Activated CD8-positive, alpha-beta memory T cell treated with anti-CD3 and anti-CD28 coated beads for 4 hours (primary cell): ENCODE measurements at places on chromosomes 11 and 22.

GRCh38 chr22:41565403-41566054, 4.7 kb downstream of the CSDC2 start:
- no peak for DNase-seq

DNA sequence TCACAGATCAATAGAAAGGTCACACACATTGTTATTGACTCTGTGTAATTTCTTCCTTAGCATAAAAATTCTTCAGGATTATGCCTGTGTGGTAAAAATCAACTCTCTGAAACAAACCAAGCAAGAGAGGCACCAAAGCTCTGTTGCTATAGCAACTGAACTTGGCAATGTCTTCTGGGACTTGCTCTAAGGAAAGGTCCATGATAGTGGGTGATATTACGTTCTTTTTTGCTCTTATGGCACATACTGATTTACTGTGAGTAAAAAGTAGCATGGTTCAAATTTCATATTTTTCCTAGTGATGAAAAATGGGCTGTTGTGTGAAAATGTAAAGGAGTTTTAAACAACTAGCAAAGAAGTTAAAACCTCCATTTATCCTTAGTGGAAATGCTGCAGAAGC, 66.4 kb downstream of the SVIP start:
- no peak for DNase-seq

GRCh38 chr22:47386812-47387510, 624.5 kb downstream of the TBC1D22A start:
- no peak for DNase-seq

GRCh38 chr11:81211050-81211449, 1522.6 kb downstream of the FAM181B start:
- DNase-seq = no peak

- DNase-seq = no peak
These were observed 61.3 kb upstream of the YPEL1 start for GRCh38 chr22:21796863-21797262.

DNA sequence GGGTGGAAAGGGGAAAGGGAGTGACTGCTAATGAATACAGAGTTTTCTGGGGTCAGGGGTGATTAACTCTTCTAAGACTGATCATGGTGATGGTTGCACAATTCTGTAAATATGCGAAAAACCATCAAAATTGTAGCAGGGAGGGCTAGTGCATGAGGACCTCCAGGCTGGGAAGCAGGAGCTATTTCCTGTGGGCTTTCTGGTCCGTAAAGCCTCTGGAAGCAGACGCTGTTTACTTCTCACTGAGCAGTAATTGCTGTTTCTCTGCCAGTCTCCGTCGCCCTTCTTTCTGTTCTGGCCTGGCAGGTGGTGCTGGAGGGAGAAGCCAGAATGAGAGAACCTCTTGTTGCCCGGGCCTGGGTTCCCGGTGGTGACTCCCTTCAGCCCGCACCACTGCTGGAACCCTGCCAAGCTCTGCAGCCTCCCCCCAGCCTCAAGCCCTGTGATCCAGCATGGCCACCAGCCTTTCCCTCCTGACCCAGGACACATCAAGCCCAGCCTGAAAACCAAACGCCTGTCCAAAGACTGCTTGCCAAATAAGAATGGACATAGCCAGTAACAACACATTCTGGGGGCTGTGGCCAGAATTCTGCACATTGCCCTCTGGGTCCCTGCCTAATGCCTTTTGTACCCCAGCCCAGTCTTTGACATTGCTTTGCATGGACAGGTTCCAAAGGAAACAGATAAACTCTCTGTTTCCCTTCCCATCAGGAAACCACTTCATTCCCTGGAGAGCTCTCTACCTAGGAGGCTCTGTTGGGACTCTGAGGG, 201.0 kb upstream of the NAV2 start:
- no peak for DNase-seq

DNA sequence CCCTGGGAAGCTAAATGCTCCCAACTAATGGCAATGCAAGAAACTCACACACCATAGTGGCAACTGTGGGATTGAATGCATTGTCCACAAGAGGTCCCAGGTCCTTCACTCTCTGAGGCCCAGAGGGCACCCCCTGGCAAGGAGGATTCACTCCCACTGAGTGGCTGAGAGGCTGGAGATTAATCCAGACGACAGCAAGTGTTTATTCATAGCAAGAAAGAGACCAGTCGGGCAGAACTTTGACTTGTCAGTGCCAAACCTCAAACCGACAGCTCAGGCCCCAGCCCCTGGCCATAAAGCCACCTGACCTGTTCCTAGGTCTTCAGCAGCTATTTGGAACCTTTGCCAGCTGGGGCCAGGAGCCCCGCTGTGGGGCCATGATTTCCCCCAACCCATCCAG, 54.5 kb upstream of the MPEG1 start:
- no peak for DNase-seq

GRCh38 chr11:7672276-7672959, 882 bp downstream of the CYB5R2 start:
- no peak for DNase-seq

DNA sequence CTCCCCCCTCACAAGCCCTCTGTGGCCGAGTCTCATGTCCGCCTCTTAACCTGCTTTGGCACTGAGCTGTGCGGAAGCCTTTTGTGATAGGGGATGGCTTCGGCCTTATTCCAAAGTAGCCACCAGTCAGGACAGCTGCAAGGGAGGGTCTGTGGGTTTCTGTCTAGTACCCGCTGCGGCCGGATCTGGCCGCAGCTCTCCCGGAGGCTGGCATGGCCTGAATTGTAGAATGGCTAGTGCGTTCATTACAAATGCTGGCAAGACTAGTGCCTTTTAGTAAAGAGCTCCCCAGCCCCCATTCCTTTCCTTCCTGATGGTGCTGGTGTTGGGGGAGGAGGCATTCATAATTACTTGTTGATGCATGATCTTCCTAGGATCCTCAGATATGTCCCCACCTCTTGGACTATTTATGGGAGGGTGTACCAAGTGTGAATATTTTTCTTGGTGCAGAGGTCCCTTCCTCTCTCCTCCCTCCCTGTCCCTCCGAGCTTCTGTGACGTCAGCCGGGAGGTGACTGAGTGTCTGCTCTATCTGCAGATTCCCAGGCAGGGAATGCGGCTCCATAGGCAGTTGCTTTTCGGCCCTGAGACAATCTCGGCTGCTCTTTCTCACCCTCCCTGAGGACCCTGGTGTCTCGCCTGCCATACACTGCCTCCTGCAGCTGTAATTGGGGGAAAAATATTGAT, 108.7 kb upstream of the E2F8 start:
- no peak for DNase-seq
